Metanephros (tissue), 2 donors: ENCODE measurements at places on chromosomes 6 and 20. TPM values are rescaled to one million over a fixed set of nuclear protein-coding genes. Genes with fewer than 3 reads are reported as not detected.

The FABP7 gene
- not detected for total RNA-seq

The RNGTT gene
- total RNA-seq: 19.3 TPM

The PET117 gene
- total RNA-seq: 11.3 TPM

The MTCH1 gene
- 146 TPM for total RNA-seq

The SRMS gene
- 0.12 TPM for total RNA-seq

The DNMT3B gene
- 4.7 TPM for total RNA-seq

The PTP4A1 gene
- 50.3 TPM for total RNA-seq

The MAP7 gene
- 15.8 TPM for total RNA-seq

The FAM209A gene
- not detected for total RNA-seq

The ERVFRD-1 gene
- not detected for total RNA-seq

The LEMD2 gene
- total RNA-seq: 47.1 TPM

The PRDM1 gene
- total RNA-seq: 3.7 TPM

The CST2 gene
- not detected for total RNA-seq

The OOEP gene
- not detected for total RNA-seq

The NRN1 gene
- 5.1 TPM for total RNA-seq

The MTFR2 gene
- total RNA-seq: 0.53 TPM

The EYS gene
- 0.99 TPM for total RNA-seq

The DOK5 gene
- 13.8 TPM for total RNA-seq

The MRPS26 gene
- 50.9 TPM for total RNA-seq

The MUC21 gene
- not detected for total RNA-seq

The TAF4 gene
- 13.7 TPM for total RNA-seq

The FRK gene
- 9.6 TPM for total RNA-seq

The TGM3 gene
- total RNA-seq: 0.70 TPM

The RNF144B gene
- 41.0 TPM for total RNA-seq

The CGA gene
- 0.35 TPM for total RNA-seq

The CTCFL gene
- 0.88 TPM for total RNA-seq

The TRAPPC3L gene
- total RNA-seq: 0.06 TPM

The BIRC7 gene
- total RNA-seq: 3.2 TPM
